ENCODE measurements at places on chromosomes 2 and 18. TPM values are rescaled to one million over a fixed set of nuclear protein-coding genes. Genes with fewer than 3 reads are reported as not detected.

APLF gene
- total RNA-seq = 2.6 TPM

LRRTM1 gene
- not detected for total RNA-seq

CFAP53 gene
- 0.23 TPM for total RNA-seq

IFT172 gene
- 16.7 TPM for total RNA-seq

AQP12B gene
- not detected for total RNA-seq

LAMA1 gene
- 0.03 TPM for total RNA-seq

HOXD1 gene
- total RNA-seq = 0.18 TPM

FLACC1 gene
- total RNA-seq = 0.39 TPM

MYCN gene
- not detected for total RNA-seq

RASGRP3 gene
- total RNA-seq = 2.6 TPM

VSNL1 gene
- total RNA-seq = not detected

VWC2L gene
- total RNA-seq = not detected

TANC1 gene
- 44.3 TPM for total RNA-seq

LRP1B gene
- total RNA-seq = 0.54 TPM

C2orf92 gene
- 6.0 TPM for total RNA-seq

GAD1 gene
- total RNA-seq = 12.5 TPM

COL5A2 gene
- 144 TPM for total RNA-seq

BBS5 gene
- total RNA-seq = 7.5 TPM

MEP1B gene
- 0.28 TPM for total RNA-seq

TMEM178A gene
- total RNA-seq = not detected

NAT8 gene
- not detected for total RNA-seq

CDCA7 gene
- 60.5 TPM for total RNA-seq

GRB14 gene
- not detected for total RNA-seq

IL37 gene
- not detected for total RNA-seq

TCF23 gene
- total RNA-seq = 0.03 TPM

HYCC2 gene
- total RNA-seq = 12.0 TPM

NGEF gene
- 17.8 TPM for total RNA-seq

CCDC88A gene
- 99.8 TPM for total RNA-seq

ESPNL gene
- total RNA-seq = 0.85 TPM

STPG4 gene
- 0.36 TPM for total RNA-seq

CAVIN2 gene
- total RNA-seq = 0.95 TPM

G6PC2 gene
- total RNA-seq = not detected

RAB27B gene
- total RNA-seq = 3.9 TPM

STON1 gene
- 0.92 TPM for total RNA-seq

CREG2 gene
- 0.21 TPM for total RNA-seq

PDE1A gene
- total RNA-seq = 0.08 TPM

LIMS4 gene
- 0.51 TPM for total RNA-seq

C2orf78 gene
- total RNA-seq = not detected

CELF4 gene
- not detected for total RNA-seq

SRD5A2 gene
- total RNA-seq = not detected

CD302 gene
- 3.3 TPM for total RNA-seq

FBLN7 gene
- total RNA-seq = 0.95 TPM

PLEKHB2 gene
- 72.0 TPM for total RNA-seq

SLC9A4 gene
- total RNA-seq = not detected

HJURP gene
- total RNA-seq = 87.0 TPM

ANKRD53 gene
- total RNA-seq = not detected

PSMA8 gene
- not detected for total RNA-seq

ANKRD30B gene
- total RNA-seq = not detected

SLC39A10 gene
- 45.9 TPM for total RNA-seq

AFF3 gene
- total RNA-seq = 2.2 TPM

NYAP2 gene
- not detected for total RNA-seq

WDR12 gene
- 100 TPM for total RNA-seq

C2orf72 gene
- total RNA-seq = 3.2 TPM

AMER3 gene
- total RNA-seq = not detected

SCG2 gene
- 1.7 TPM for total RNA-seq

ITGB6 gene
- 0.08 TPM for total RNA-seq
